Suppressor macrophage treated with lipopolysaccharide for 4 hours (primary cell): ENCODE measurements at places on chromosomes 6 and 20.

GRCh38 chr6:3797231-3798054 is 45.9 kb upstream of the PXDC1 start:
- no peak for DNase-seq

- DNase-seq: no peak
These were observed 36.3 kb downstream of the ROS1 start for GRCh38 chr6:117389227-117390057.

- DNase-seq: no peak
These were observed 152.1 kb upstream of the RIMS1 start for GRCh38 chr6:71733970-71734899.

DNA sequence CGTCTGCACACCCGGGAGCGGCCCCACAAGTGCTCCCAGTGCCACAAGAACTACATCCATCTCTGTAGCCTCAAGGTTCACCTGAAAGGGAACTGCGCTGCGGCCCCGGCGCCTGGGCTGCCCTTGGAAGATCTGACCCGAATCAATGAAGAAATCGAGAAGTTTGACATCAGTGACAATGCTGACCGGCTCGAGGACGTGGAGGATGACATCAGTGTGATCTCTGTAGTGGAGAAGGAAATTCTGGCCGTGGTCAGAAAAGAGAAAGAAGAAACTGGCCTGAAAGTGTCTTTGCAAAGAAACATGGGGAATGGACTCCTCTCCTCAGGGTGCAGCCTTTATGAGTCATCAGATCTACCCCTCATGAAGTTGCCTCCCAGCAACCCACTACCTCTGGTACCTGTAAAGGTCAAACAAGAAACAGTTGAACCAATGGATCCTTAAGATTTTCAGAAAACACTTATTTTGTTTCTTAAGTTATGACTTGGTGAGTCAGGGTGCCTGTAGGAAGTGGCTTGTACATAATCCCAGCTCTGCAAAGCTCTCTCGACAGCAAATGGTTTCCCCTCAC is 21.0 kb downstream of the PRDM1 start:
- peak; percentile 70 for DNase-seq

GRCh38 chr6:40477246-40478126 is 109.7 kb downstream of the LRFN2 start:
- no peak for DNase-seq

GRCh38 chr6:101918471-101918870 is 525.0 kb downstream of the GRIK2 start:
- DNase-seq: no peak

GRCh38 chr20:14062786-14063185 is 67.5 kb downstream of the MACROD2 start:
- no peak for DNase-seq
